Stimulated activated CD4-positive, alpha-beta T cell treated with anti-CD3 and anti-CD28 coated beads, Interleukin-12 subunit alpha, Interleukin-12 subunit beta, amount 100 ng/mL, for 48 hours (primary cell): ENCODE measurements at places on chromosomes 13 and 19.
A peak's percentile ranks its signal among the peaks of the same experiment; 100 is the strongest.

- no peak for DNase-seq
These were observed 6.7 kb downstream of the ZNF708 start for GRCh38 chr19:21322528-21322927.

DNA sequence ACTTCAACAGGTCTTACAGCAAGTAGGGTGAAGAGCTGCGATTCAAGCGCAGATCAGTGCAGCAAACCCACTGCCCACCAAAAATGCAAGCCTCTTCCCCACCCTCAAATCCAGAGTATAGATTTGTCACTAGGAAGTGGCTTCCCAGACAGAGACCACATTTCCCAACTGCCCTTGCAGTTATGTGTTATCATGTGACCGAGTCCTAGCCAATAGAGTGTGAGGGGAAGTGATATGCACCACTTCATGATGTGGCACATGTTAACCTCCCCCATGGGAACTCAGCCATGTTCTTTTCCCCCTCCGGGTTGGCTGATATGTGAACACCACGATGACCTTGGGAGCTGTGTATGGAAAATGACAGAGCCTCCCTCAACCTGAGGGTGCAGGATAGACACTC is 50.8 kb downstream of the MBD3L2B start:
- no peak for DNase-seq

DNA sequence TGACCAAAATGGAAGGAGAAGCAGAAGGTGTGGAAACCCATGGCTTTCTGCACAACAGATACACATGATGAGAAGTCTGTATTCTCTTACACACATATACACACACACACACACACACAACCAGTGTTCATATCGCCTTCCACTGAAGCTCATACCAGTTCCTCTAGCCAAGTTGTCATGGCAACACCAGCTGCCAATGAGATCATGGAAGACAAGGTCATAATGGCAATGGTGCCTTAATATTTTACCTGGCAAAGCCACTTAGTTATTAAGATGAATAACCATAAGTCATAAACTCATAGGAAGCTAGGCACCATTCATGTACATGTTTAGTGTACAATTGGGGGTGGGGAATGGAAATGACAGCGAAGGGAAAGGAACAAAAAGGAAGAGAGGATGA is 2.6 kb upstream of the DHRS12 start:
- DNase-seq = no peak

GRCh38 chr13:60258349-60258748 is 94.6 kb upstream of the DIAPH3 start:
- DNase-seq = no peak

GRCh38 chr19:51824281-51825005 is 29.5 kb downstream of the FPR3 start:
- no peak for DNase-seq

DNA sequence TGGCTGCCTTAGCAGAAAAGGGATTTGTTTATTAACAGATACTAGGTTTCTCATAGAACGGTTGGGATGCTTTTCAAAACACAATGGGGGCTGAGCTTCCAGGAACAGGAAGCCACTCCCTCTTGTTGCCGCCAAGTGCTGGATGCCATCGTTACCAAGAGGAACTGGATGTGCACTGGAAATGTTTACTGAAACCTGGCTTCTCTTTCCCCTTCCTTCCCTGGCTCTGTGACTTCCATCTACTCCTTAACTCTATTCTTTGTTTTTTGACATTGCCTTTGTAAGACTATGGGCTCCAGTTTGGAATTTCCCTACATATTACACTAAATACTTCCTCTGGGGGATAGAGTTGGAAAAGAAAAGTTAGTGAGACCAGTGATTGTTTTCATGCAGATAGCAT is 11.7 kb upstream of the KL start:
- DNase-seq = no peak

DNA sequence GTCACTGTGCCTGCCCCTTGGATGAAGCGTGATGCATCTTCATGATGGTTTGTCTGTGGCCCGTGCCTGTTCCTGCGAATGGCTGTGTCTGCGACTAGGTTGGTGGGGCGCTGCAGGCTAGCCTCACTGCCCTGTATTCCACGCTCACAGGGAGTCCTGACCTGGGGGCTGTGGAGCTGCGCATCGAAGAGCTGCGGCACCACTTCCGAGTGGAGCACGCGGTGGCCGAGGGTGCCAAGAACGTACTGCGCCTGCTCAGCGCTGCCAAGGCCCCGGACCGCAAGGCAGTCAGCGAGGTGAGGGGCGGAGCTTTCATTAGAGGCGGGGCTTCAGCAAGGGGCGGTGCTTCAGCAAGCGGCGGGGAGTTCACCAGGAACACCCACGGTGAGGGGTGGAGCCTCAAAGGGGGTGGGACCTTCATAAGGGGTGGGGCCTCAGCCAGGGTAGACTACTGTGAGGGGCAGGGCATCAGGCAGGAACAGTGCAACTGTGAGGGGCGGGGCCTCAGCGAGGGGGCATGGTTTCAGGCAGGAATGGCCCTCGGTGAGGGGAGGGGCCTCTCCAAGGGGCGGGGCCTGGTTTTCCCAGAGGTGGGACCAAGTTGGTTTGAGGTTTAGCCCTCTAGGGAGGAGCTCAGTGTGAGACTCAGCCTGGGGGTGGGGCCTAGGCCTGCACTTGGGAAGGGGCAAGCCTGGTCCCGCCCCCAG is 17.2 kb downstream of the PKN1 start:
- DNase-seq = peak; percentile 82

DNA sequence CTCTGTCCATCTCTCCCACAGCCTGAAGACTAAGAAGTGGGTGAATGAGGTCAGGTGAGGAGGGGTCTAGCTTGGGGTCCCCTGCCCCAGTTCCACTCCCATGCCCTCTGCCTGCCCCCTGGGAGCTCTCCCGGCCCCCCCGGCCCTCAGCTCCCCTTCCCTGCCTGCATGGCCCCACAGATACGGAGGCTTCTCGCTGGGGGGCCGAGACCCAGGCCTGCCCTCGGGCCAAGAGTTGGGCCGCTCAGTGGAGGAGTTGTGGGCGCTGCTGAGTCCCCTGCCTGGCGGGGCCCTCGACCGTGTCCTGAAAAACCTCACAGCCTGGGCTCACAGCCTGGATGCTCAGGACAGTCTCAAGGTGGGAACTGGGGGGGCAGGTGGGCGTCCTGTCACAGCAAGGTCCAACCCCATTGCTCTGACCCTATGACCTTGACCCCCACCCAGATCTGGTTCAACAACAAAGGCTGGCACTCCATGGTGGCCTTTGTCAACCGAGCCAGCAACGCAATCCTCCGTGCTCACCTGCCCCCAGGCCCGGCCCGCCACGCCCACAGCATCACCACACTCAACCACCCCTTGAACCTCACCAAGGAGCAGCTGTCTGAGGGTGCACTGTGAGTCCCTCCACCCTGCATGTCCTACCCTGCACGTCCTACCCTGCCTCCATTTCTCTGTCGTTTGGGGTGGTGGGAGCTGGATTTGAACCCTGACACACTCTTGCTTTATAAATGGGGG is 10.9 kb upstream of the ARHGAP45 start:
- no peak for DNase-seq

DNA sequence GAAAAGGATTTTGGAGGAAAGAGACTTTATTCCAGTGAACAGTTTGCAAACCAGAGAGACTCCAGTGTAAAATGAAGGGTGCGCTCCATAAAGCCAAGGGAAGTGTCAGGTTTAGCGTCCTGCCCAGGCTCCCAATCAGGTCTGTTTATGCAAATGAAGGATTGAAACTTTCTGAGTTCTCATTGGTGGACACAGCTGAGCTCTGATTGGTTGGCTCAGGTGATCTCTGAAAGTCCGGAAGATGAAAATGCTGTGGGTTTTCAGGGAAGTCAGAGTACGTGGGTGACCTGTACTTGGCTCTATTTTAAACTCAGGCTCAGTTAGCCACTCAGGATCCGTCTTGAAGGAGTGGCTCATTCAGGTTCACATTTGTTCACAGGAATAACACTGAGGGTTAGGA is 28.7 kb upstream of the CD33 start:
- DNase-seq = no peak

GRCh38 chr13:29733147-29733611 is 117.2 kb downstream of the UBL3 start:
- DNase-seq = no peak

- DNase-seq = no peak
These were observed 1090.7 kb upstream of the MIR17HG start for GRCh38 chr13:90256746-90257145.

- peak; percentile 29 for DNase-seq
These were observed 441.5 kb upstream of the KLF12 start for GRCh38 chr13:74575729-74576125.

- DNase-seq = no peak
These were observed 50.5 kb upstream of the ZNF507 start for GRCh38 chr19:32294871-32295438.

- no peak for DNase-seq
These were observed 42.3 kb downstream of the ZNF611 start for GRCh38 chr19:52692431-52693008.

DNA sequence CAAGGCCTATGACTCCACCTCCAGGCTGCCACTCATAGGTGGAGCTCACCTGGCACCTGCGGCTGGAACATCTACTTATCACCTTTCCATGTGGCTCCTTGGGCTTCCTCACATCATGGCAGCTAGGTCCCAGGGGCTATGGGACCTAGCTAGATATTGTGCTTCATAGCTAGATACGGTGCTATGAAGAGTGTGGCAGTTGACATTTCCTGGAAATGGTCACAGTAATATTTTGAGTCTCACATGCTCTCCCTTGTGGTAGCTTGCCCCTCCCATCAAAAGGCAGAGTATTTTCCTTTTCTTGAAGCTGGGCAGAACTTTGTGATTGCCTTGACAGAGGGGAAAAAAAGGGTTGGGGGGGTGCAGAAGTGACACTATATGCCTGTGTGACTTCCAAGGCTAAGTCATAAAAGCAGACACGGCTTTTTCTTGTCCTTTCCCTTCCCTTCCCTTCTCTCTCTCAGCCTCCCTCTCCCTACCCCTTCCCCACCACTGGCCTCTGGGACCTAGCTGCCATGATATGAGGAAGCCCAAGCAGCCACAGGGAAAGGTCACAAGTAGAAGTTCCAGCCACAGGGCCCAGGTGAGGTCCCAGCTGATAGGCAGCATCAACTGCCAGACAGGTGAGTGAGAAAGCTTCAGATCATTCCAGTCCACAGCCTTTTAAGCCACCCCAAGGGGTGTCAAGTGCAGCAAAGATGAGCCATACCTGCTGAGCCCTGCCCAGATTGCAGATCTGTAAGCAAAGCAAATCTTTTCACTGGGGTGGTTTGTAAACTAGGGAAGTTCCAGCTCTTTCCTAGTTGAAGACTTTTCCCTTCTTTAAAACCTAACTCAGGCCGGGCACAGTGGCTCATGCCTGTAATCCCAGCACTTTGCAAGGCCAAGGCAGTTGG is 6.9 kb upstream of the HIF3A start:
- DNase-seq = no peak

GRCh38 chr13:112822851-112823250 is 133.0 kb downstream of the ATP11A start:
- no peak for DNase-seq

GRCh38 chr19:6150289-6150688 is 14.8 kb downstream of the ACSBG2 start:
- no peak for DNase-seq

GRCh38 chr19:54395685-54396084 is 19.6 kb upstream of the TTYH1 start:
- no peak for DNase-seq

GRCh38 chr13:35723053-35723461 is 246.6 kb upstream of the MAB21L1 start:
- no peak for DNase-seq

GRCh38 chr19:41995959-41996797 is 2.1 kb upstream of the ATP1A3 start:
- no peak for DNase-seq

DNA sequence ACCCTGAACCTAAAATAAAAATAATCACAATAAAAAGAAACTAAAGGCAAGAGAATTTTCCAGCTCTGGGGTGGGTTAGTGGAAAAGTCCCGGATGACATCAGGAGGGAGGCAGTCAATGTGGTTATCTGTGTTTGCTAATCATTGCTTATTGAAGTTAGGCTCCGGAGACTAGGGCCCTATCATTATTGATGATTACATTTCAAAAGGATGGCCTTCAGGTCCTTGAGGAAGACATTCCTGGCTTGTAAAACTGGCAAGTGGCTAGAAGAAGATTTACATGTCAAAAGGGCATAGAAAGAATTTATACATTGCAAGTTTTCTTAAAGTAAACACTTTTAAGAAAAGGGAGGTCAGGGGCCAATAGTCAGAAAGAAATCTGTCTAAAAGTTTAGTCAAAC is 123.4 kb downstream of the POSTN start:
- no peak for DNase-seq

- DNase-seq = no peak
These were observed 874 bp downstream of the TRIM28 start for GRCh38 chr19:58544591-58545285.

DNA sequence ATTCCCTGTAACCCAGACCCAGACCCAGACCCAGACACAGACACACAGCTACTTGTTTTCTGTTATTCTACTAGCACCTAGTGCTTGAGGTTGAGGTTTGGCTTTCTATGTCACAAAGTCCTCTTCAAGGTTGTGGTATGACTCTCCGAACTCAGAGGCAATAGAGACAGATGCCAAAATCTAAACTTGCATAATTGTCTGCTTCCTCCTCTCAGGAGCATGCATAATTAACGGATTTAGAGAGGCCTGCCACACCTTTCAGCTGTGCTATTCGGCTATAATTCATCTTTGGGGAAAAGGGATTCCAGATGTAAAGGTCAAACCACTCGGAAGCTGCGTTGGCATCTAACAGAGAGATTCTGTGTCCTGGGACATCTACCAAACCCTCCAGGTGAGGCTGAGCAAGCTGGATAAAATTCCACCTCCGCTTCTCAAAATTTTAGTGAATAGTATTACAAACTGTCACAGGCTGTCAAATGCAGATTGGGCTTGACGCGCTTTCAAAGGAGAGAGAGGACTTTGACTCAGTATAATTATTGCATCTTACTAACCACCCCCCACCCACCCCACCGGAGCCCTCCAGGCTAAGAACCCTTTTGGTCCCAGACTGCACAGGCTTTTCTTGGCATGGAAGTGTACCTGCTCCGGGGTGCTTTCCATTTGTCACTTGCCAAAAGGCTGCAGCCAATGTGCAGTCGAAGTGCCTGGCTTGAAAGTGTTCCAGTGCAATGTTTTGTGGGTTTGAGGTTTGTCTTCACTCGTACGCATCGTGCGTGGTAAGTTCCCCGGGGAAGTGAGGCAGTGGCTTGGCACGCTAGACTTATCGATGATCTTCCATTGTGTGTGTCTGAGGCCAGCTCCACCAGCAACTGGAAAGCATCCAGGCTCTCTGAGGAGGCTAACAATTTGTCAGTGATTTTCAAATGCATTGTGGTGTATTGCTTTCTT is 194.1 kb downstream of the TDRD3 start:
- DNase-seq = no peak

DNA sequence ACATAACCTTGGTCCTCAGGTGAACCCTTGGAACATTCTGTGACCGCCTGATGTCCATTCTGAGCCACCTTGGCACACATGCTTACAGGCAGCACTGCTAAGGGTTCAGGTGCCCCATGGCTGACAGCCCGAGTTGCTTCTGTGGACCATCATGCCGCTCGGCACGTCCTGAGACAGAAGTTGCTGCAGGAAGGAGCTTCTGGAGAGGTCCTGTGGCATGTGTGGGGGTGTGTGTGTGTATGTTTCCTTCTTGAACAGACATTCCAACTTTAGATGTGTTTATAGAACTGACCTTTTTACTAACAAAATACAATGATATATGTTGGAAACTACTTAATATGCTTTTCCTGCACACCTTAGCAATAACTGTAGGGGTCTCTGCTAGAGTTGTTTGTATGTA is 4.8 kb upstream of the C1QTNF9 start:
- no peak for DNase-seq
